NCI-H2081 treated with DMSO at 0.1 percent for 48 hours (cell line): ENCODE measurements at places on chromosomes 4 and X.

GRCh38 chrX:136768469-136769084 is 12.2 kb downstream of the ARHGEF6 start:
- DNase-seq: no peak

DNA sequence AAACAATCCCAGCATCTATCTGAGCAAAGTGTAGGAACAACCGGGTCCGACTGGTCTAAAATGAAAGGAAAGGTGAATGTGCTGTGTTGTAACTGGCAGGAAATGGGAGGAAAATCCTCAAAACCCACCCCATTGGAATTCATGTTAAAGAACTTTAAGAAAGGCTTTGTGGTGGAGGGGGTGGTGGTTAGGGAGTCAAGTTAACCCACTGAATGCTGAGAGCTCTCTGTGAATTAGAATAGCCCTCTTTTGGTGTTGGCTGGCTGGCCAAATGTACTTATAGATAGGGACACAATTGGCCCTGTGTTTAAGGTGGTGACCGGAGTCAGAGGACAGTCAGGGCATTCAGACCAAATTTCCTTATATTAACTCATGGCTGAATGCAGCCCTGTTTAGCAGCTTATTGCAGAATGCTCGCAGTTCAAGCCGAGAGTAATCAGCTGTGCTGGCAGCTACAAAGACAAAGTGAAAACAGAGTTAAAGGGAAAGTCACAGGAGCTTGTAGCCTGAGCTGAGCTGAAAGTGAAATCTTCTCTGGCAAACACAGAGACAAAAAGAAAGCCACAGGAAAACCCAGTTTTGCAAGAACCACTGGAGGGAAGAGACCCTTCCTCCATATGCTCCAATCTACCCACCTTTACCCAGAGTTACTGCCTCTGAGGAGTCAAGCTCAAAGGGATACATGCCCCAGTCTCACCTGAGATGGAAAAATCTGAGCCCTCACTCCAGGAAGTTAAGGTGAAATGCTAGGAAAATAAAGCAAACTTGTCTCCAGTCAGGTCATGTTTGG is 38.5 kb upstream of the UGT2B7 start:
- DNase-seq: no peak

DNA sequence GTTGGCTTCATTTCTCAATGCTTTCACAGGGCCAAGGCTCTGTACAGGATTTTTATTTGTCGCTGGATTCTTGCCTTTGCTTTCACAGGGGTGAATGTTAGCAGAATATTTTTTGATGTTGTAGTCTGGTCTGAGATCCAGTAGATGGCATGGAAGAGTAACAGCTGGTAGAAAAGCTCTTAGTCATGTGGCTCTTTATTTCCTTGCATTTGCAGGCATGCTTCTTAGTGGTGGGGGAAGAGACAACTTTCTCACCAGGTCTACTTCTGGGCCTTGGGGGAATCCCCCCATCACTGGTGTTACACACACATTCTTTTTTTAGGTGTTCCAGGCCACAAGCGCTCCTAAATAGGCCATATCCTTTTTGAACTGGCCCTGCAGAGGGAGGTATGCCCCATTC is 58.2 kb upstream of the DKK2 start:
- no peak for DNase-seq

DNA sequence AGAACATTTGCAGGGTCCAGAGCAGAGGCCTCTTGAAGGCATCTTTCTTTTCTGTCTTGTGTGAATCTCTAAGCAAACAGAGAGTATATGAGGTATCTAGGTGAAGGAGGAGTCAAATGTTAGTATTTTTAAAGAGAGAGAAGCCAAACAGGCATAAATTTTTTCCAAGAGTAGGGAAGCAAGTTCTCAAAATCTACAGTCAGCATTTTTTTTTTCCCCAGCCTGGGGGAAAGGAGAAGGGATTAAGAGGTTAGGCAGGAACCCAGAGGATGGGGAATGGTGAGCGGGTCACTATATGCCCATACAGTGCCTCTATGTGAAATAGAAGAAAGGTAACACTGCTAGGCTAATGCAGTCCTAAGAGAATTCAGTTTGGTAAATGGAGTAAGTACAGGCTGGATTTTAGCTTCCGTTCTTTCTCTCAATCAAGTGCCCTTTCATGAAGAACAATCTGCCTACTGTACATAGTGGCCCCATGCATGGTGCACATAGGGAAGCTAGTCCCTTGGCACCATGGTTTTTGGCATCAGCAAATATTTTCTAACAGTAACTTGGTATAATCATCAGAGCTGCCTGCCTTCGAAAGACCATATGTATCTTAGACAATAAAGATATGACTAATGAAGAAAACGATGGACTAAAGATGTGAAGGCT is 163.1 kb upstream of the MAB21L2 start:
- DNase-seq: no peak

DNA sequence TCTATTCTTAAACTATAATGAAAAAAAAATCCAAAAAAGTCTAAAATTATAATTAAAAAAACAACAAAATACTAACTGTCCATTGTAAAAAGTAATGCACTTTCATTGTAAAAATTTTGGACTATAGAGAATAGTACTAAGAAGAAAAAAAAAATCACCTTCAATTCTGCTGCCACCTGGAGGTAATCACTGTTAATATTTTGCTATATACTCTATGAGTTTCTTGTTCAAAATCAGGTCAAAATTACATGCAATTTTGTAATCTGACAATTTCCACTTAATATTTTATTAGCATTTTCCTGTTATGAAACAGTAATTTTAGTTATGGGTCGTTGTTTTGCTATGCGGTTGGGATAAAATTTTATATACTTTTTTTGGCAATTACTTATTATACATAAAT is 62.0 kb downstream of the HTT start:
- DNase-seq: no peak

DNA sequence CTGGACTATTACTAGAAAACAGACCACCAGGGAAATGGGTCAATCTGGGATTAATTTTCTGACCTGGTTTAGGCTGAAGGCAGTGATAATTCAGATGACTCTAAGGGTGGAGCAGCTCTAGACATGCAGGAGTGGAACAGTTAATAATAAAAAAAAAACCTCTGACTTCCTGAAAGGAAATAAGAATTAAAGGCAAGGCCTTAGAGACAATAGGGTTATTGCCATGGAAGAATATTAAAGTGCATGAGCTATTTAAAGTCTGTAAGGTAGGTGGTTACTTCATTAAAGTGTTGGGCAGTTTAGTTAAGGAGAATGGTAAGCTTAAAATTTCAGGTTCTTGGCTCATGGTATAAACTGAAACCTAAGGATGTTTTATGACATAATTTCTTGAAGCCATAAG is 14.6 kb upstream of the ADH5 start:
- DNase-seq: no peak

GRCh38 chr4:118801895-118802575 is 33.9 kb downstream of the SEC24D start:
- no peak for DNase-seq

GRCh38 chr4:117777721-117778120 is 256.6 kb upstream of the NDST3 start:
- DNase-seq: no peak

- DNase-seq: no peak
Observed at GRCh38 chr4:38980903-38981676, 51.1 kb downstream of the TMEM156 start.

- DNase-seq: no peak
Observed at GRCh38 chrX:101051153-101051548, 760 bp downstream of the TRMT2B start.

DNA sequence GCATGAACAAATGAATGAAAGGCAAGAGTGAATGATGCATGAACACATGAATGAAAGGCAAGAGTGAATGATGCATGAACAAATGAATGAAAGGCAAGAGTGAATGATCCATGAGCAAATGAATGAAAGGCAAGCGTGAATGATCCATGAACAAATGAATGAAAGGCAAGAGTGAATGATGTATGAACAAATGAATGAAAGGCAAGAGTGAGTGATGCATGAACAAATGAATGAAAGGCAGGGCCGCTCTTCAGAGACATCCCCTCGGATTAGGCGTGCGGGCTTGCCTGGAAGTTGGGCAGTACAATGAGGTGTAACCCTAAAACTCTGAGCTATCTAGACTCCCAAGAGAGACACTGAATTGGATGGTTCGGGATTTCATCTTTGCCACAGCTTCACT is 3.7 kb downstream of the PCGF3 start:
- DNase-seq: no peak

DNA sequence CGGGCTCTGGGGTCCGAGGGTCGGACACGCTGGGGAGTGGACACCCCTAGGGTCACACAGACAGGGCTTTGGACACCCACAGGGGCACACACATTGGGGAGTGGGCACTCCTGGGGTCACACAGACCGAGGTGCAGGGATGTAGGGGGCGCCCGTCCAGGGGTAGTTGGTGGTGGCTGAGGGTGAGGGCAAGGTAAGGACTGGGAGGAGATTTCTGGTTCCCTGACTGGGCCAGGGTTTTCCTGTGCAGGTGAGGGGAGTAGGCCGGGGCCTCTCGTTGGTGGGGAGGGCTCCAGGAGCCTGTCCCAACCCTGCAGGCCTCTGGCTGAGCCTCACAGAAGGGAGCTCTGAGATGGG is 21.9 kb upstream of the WDR45 start:
- no peak for DNase-seq

- no peak for DNase-seq
Observed at GRCh38 chr4:124415146-124415545, 297.4 kb downstream of the ANKRD50 start.

GRCh38 chr4:105092356-105092755 is 54.3 kb upstream of the TET2 start:
- DNase-seq: no peak

- DNase-seq: no peak
Observed at GRCh38 chr4:3375688-3376087, 66.1 kb upstream of the HGFAC start.

- DNase-seq: no peak
Observed at GRCh38 chr4:21113496-21114223, 413.4 kb downstream of the PACRGL start.

DNA sequence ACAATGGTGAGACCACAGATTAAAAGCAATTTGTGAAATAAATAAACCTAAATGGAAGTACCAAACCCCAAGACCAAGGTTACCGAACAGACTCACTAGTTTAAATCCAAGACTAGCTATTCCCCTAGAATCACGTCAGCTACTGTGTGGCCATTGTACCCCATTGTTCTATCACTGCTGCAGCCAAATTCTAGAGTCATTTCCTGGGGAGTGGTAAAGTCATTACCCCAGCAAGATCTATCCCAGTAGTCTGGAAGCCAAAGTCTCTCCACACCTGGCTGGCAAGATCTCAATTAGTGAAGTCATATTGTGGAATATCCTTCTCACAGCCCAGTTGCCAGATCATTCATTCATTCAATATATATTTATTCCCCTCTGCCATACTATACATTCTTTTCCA is 67.5 kb downstream of the PHOX2B start:
- DNase-seq: no peak

DNA sequence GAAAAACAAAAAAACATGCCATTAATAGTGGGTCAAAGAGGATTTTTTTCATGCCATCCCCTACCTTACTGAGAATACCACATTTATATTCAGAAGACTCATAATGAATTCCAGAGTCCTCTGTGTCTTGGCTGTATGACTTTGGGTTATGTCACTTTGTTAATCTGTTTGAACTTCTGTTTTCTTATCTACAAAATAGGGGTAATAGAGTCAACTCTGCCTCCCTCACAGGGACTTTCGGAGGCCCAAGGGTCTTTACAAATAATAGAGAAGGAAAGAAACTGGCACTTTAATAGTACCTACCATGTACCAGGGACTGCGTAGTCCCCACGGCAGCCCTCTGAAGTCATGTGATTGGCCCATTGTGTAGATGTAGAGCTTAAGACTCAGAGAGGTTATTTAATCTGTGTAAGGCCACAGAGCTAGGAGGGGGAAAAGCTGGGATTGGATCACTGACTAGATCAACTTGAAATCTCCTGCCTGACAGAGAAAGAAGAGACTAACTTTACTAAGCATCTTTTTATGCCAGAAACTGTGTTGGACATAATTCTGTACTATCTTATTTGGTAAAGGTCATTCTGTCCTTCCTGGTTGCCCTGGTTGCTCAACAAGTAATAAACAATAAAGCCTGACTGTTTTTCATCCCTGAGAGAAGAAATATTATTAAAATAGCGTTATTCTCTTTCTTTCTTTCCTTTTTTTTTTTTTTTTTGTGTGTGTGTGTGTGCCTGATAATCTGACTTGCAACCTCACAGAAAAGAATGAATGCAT is 59.6 kb downstream of the NFKB1 start:
- no peak for DNase-seq

DNA sequence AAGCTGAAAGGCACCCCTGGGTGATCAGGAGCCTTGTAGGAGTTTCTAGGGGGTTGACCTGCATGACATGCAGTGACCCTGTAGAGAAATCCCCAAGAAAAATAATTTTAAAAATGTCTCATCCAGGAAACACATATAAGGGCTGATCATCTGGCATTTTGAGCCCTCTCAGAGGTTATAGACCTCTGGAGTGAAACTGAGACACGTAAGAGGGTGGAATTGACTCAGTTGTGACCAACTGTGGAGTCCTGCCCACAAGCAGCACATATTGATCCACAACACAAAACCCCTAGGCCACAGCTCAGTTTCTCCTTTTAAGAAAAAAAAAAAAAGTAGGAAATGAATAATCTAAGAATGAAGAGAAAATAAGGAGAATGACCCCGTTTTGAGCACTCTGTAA is 32.5 kb upstream of the MTMR8 start:
- DNase-seq: no peak

GRCh38 chr4:168498251-168498650 is 1.4 kb downstream of the PALLD start:
- no peak for DNase-seq

DNA sequence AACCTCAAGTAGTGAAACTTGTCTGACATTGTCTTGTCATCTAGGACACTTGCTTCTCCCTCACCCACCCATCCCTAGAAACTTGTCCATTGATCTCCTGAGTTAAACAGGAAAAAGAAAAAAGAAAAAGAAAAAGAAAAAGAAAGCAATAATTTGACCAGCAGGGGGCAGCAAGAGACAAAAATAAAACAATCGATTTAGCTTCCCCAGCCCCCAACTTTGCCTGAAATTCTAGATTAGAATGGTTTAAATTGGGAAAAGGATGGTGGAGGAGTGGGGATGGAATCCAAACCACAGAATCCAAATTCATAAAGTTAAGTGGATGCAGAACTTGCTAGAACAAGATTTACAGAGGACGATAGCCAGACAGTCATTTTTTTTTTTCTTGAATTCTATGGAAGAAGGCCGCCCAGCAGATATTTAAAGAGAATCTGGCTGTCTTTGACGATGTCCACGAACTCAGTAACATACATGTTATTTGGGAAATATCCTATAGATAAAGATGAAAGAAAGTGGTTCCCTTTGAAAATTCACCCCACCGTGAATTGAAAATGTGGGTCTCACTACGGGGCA is 282.9 kb downstream of the USP46 start:
- no peak for DNase-seq

DNA sequence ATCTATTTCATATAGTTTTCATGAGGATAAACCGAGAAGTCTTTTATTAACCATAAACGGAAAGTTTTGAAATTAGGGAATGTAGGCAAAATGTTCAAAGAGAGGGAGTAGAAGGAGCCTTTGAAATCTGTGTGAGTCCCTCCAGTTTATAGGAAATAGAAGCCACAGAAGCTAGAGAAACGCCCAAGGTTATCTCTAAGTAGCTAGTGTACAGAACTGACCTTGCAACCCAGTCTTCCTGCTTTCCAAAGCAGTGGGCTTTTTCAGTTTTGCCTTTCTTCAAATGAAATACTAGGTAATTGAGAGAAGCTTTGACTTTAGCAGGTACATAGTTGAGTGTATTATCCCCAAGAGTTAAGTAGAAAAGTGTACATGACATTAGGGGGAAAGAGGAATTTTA is 39.4 kb downstream of the STIM2 start:
- DNase-seq: no peak

- no peak for DNase-seq
Observed at GRCh38 chr4:56907489-56908205, at the start of gene REST. TSS of gene REST (plus strand) at chr4:56907900. CDS start at chr4:56910639, 2,739 bp downstream.

- no peak for DNase-seq
Observed at GRCh38 chr4:52843351-52843750, 18.8 kb upstream of the RASL11B start.
